HAP-1 (cell line): ENCODE measurements at places on chromosomes 5 and 9.

- DNase-seq: no peak
Measured at GRCh38 chr5:15774632-15775031, 274.7 kb downstream of the FBXL7 start.

DNA sequence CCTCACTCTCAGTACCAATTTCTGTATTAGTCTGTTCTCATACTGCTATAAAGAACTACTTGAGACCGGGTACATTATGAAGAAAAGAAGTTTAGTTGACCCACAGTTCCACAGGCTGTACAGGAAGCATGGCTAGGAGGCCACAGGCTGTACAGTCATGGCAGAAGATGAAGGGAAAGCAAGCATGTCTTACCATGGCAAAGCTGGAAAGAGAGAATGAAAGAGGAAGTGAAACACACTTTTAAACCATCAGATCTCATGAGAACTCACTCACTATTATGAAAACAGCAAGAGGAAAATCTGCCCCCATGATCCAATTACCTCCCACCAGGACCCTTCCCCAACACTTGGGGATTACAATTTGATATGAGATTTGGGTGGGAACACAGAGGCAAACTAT, 698.8 kb downstream of the CDH9 start:
- DNase-seq: no peak

- no peak for DNase-seq
Measured at GRCh38 chr9:95096807-95097206, 220.7 kb downstream of the FANCC start.

DNA sequence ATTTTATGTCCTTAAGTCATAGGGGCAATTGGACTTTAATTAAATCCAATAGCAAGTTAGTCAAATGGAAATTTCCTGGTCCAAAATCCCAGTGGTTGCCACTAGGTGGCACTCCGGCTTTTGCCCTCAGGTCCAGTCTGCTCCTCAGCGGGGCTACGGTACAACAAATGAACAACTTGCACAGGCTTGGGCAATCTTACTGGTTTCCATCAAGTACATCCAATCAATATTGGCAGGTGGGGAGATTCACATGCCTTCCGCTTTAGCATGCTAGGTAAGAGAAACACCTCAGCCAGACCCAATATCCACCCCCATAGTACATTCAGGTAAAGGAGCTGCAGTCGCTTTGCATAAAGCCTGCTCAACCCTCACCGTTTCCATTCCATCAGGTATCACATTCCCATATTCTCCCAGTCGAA, 6.3 kb upstream of the MXD3 start:
- DNase-seq: peak; percentile 74

DNA sequence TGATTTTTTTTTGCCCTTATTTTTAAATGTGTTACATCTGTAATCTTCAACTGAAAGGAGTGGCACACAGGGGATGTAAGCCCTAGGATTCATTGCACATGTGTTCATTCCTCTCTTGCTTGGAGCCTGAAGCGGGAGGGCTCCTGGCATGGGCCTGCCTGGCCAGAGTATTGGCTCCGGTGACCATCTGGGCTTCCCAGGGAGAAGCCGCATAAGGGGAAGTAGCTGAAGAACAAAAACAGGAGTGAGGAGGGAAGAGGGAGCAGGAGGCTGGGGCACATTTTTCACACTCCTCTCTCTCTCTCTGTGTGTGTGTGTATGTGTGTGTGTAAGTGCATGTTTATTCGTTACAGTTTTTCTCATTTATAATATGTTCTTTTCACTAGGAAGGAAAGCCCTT, 269.9 kb downstream of the PRR16 start:
- no peak for DNase-seq

DNA sequence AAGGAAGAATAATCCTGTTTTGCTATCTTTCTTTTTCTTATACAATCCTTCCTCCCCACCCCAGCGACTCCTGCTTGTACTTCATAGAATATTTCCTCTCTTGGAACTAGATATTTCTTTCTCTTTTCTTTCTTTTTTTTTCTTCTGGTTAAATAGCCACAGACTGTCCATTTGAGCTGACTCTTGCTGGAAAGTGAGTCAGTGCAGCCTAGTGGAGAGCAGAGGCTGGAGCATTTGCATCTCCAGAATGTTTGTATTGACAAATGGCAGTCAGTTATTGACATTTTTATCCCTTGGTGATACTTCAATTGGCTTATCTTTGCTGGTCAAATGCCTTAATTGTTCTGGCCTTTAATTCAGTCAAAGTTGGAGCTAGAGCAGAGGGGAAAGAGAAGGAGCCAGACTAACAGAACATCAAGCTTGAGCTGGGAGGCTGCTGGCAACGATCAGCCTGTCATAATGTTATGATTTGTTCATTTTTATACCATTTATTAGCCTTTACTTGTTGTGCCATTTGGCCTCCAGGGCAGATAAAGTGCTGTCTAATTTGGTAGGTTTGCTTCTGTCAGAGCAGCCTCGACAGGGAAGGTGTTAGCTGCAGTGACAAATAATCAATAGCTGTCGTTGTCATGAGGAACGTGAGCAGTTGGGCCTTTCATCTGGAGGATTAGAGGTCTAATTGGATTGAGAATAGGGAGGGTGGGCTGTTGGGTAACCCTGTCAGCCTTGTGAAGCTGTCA, 69.0 kb downstream of the INVS start:
- DNase-seq: no peak

GRCh38 chr5:177302354-177303110, 987 bp downstream of the RAB24 start:
- DNase-seq: no peak

DNA sequence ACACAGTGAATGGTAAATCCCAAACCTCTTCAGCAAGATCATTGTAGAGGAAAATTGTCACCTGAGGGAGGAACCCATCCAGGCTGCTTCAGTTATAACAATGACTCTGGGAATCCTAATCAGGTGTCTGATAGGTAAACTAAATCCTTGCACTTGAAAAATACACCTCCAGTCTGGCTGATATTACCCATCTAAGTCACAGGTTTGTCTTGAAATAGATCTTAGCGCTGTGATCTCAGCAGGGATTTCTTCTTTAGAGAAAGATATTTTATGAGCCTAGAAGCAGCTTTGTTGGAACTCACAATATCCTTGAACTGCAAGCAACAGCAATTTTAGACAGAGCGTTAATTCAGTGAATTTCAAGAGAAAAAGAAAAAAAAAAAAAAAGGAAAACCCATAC, 149.7 kb downstream of the SGCD start:
- no peak for DNase-seq

DNA sequence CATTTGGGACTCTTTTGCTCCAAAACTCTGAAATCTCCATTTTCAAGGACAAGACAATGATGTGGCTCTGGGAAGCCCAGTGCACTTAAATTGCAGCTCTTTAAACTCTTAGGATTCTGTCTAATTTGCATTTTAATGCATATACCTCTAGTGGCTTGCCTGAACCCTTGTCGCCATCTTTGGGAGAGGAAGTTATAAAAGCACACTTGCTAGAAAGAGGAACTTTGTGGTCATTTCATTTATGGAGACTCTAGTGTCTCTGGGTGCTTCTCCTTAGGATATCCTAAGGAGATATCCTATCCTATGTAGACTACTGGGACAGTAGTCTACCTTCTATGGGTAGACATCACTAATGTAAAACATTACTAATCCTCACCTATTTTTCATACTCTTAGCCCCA, 77.3 kb upstream of the SLC1A3 start:
- DNase-seq: no peak

GRCh38 chr5:139065306-139065705, 132.9 kb downstream of the SIL1 start:
- no peak for DNase-seq

DNA sequence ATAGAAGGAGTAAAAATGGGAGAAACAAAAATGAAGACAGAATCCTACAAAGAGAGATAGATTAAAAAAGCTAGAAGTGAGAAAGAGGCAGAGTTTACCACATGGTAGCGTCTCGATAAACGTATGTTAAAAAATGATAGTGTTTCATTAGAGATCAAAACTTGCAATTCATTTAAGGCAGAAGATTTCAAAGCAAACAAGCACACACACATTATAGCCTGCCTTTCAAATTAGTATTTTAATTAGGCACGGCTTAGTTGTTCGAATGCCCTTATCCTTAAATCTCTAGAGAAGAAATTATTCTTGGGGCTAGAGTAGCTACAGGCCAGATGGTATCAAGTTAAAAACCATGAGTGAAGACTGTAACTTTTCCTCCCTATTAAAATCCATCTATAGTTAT, 6.0 kb downstream of the STOM start:
- no peak for DNase-seq

DNA sequence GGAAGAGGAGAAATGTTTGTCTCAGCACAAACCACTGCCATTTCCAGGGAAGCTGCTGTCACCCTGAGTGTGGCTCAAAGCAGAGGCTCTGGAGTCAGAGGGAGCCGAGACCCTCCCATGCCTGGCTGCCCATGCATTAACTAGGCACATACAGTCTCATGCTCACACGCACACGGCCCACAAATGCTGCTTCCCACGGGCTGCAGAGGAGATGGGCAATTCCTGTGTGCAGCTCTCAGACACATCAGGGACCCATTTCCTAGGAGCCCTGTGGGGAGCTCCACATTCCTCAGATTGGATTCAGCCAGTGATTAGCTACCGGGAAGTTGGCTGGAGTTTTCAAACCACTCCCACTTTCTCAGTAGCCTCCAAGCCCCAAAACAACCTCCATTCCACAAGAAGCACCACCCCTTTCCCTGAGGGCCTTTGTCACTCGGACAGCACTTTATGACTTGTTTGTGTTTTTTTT, 9.1 kb upstream of the PTGES start:
- DNase-seq: no peak

DNA sequence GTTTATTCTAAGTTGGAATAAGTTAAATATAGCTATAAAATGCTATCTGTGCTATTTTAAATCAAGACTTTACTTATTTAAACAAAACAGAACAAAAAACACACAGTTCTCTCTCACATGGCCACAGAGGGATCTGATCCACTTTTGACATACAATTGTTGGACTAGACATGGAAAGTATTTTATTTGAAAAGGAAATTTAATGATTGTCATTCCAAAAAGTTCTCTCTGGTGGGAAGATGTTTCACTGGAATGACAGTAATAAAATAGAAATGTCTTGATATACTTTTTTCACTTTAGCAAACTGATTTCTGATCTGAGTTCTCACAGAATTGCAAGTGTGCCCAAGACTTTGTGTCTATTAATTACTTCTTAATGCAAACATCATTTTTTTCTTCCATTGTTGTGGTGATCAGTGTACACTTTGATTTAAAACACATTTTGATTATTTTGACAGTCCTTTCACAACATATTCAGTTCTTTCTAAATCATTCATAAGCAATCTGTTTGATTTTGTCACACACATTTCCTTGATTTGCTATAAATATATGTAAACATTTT, 30.1 kb upstream of the MINAR2 start:
- no peak for DNase-seq

DNA sequence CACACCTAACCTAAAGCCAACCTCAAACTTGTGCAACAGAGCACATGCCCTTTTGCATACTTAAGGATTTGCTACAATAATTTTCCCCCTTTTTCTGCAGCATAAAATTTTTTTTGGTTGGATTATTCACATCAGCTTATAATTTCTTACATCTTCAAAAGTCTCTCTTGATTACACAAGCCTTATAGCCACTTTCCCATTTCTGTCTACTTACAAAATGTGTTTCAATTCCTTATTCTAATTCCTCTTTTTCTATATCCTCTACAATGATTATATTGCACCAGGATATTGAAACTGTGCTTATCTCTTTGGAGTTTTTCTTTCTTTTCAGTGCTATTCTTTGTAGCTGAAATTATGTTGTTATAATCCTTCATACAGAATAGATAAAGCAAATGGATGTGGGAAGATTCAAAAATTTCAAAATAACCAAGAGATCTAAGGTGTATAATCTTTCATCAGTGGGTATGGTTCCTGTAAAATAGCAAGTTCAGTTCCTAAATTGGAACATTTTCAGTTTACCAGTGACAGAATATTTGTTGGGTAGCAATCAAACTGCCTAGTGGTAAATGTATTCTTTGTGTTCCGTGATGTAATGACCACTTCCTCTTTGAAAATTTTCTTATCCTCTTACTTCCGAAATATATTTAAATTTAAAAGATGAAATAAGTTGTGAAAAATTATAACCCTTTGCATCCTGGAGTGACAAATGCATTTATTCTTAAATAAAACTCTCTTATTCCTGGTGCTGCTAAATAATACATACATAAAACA, 386.8 kb upstream of the CHD1 start:
- DNase-seq: no peak

DNA sequence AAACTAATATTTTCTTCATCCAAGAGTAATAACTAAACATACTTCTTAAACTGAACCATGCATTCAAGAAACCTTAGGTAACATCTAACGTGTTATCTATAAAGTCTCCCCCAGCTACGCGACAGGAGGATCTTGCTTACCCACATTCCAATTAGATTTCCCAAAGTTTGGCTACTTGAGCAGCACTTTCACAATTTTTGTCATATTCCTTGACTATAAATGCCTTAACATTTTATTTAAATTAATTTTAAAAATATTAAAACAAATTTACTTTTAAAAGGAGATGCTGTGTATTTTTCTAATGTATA, 25.3 kb upstream of the IFNE start:
- DNase-seq: no peak

DNA sequence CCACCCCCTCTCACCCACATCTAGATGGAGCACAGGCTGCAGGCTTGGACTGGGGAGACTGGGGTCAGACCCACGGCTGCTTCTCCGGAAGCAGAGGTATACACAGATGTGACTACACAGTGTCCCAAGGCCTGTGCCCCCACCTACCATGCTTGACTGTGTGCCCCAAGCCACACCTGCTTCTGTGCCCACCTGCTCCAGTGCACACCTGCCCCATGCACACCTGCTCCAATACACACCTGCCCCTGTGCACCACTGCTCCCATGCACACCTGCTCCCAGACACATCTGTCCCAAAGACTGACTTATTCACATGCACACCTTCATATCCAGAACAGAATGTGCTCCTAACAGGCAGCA, 5.5 kb upstream of the COL5A1 start:
- DNase-seq: no peak

DNA sequence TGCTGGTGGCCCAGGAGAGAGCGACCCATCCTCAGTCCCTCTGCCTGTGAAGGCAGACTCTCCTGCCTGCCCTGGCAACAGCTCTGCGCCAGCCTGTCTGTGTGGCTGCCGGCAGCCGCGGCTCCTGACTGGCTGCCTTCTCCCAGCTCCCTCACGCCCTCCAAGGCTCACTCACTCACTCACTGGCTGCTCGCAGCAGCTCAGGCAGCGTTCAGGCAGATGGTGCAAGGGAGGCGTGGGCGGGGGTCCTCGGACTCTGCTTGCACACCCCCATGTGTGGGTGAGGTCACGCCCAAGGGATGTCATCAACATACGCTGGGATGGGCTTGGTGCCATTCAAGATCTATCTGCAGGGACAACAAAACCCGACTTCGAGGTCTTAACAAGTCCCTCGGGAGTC, 66.7 kb downstream of the DAB2IP start:
- DNase-seq: no peak

- DNase-seq: no peak
Measured at GRCh38 chr5:132059696-132060500, 557 bp upstream of the IL3 start.
